Skeletal muscle cell (primary cell): ENCODE measurements at places on chromosomes 16 and 17.

DNA sequence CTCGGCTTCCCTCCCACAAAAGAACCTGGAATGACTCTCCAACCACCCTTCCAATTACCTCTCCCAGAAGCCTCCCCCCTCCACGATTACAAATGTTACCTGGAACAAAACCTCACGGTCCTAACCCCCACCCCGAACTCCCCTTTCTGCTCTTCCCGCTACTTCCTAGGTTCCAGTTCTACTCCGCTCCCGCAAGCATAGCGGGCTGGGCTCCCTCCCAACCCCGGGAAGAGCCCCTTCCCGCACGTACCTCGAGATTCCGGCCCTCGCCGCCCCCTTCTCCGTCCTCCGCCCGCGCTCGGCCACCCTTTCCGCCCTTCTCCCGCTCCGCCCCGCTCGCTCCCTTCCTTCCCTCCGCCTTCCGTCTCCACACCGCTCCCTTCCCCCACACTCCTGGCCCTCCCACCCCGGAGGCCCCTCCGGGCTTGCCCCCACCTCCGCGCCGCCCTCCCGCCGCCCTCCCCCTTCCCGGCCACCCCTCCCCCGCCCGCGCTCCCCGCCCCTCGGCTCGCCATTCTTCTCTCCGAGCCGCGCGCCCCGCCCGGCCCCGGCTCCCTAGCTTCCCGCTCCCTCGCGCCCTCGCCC lies 457 bp downstream of the CHTF8 start:
- DNase-seq, result peak; percentile 62

GRCh38 chr16:53458635-53459034 lies 24.4 kb downstream of the RBL2 start:
- DNase-seq, result no peak

GRCh38 chr17:56908001-56908542 lies 5.8 kb downstream of the TRIM25 start:
- DNase-seq, result no peak

DNA sequence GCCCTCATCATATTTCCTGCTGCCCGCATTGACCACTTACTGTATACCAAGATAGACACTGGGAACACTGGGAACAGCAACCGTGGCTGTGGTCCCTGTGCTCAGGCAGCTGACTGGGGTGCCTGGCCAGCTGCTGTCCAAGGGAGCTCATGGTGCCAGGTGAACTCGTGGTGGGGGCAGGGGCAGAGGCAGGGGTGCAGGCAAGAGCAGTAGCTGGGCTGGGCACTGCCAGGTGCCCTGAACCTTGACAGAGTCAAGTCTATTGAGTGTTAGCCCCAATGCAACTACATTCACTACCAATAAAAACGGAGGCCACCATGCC lies 202.5 kb downstream of the C16orf78 start:
- DNase-seq, result no peak

GRCh38 chr17:8153957-8154607 lies 1.9 kb upstream of the PER1 start:
- peak; percentile 100 for DNase-seq

DNA sequence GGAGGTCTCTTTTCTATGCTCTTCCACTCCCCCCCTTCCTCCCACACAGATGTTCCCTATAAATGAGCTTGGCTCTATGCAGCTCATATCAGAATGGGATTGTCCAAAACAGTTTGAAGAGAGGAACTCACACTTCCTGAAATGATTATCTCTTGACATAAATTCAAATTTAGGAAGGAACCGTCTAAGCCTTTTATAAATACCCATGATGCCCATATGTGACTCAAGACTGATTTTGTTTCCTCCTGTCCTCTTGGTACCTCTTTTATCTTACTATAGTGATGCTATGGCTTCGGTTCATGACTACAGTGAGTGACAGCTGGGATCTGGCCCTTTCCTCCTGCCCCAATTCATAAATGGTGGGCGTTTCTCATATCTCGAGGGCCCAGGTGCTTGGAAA lies 16.6 kb upstream of the TERF2 start:
- DNase-seq, result no peak

DNA sequence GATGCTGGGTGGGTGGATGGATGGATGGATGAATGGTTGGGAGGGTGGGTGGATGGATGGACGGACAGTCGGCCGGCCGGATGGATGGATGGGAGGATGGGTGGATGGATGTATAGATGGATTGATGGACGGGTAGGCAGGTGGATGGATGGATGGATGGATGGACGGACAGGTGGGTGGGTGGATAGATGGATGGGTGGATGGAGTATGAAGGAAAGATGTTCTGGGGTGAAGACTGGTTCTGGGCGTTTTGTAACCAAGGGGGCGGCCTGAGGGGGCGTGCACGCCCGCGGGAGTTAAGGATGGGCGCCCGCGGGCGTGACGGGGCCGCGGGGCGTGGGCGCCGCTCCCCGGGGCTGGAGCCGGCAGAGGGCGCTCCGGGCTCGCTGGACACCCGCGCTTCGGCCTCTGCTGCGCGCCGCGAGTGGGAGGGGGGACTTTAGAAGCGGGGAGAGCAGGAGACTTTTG lies at the start of gene NECAB2:
Gene NECAB2 (plus strand): TSS at position 407 of the 468 bp plus-strand sequence. CDS start 405 bp downstream, outside the sequence.
- DNase-seq, result no peak

- DNase-seq, result no peak
Measured at GRCh38 chr16:71675380-71675779, 49.1 kb downstream of the PHLPP2 start.

- no peak for DNase-seq
Measured at GRCh38 chr17:20315311-20315710, 152.0 kb downstream of the LGALS9B start.

DNA sequence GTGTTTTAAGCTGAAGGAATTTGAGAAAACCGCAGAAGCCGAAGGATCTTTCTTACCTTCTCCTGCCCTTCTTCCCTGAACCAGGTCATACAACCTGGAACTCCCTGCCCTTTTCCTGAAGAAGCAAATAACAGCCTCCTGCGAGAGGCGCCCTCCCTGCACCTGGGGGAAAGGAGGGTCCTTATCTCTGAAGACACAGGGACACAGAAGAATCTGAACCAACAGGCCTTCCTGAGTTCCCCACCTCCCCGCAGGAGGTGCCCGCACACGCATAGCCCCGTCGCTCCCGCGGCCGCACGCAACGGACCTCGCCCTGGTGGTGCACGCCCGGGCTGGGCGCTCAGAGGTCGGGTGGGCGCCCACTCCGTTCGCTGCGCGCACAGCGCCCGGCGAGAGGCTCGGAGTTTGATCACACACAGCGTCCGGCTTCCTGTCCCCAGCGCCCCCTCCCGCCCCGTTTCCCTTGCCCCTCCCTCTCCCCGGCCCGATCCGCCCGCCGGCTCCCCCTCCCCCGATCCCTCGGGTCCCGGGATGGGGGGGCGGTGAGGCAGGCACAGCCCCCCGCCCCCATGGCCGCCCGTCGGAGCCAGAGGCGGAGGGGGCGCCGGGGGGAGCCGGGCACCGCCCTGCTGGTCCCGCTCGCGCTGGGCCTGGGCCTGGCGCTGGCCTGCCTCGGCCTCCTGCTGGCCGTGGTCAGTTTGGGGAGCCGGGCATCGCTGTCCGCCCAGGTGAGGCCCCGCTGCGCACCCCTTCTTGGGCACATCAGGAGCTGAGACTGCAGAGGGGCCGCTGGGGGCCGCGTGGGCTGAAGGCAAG lies at the start of gene TNFSF12:
Gene TNFSF12 (plus strand): TSS at position 474 of the 816 bp plus-strand sequence. CDS start 96 bp downstream, at position 570.
- no peak for DNase-seq

- DNase-seq, result no peak
Measured at GRCh38 chr17:39653662-39654331, 11.4 kb upstream of the TCAP start.

DNA sequence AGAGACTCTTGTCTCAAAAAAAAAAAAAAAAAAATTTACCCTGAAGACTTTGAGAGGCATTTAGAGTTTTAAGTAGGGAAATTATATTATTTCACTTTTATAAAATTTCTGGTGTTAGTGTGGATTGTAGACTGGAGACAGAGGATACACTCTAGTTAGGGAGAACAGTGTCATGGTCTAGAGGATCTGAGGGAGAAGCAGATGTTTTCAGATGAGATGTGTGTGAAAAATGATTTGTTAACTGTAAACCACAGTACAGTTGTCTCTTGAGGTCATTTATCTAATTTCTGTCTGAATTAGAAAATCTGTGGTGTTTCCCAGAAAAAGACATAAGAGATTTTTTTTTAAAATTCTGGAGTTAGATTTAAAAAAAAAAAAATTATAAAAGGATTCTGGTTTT lies 54.8 kb downstream of the NUP88 start:
- DNase-seq, result no peak

DNA sequence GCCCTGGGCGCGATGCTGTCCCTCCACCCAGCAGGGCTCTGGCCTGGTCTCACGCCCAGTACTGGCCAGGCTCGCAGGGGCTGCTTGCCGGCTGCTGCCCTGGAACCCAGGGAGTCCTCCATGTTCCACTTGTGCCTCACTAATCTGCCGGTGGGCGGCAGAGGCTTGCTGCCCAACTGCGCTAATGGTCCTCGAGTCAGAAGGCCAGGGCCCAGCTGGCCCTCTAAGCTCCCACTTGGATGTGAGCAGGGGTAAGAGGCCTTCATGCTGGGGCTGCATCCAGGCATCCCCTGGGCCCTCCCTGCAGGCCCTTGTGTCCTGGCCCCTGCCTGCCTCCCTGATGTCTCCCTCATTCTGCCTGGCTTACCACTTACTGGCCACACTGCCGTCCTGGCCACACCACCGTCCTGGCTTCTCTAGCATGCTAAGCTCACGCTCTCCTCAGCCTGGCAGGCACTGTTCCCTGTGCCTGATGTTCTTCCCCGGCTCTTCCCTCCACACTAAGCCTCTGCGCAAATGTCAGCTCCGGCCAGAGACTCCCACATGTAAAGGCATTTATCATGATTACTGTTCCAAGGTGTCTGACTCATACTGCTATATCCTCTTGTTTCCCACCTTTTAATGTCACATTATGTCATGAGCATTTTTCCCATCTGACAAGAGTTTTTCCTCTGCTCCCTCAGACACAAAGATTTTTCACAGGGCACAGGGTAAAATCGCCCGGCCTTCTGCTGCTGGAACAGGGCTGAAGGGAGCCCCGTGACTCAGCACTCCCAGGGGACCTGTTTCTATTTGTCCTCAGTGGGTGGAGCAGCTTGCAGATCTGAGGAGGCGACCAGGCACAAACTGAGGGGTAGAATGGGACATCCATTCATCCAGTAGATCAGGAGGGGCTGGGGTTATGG lies 15.9 kb downstream of the B9D1 start:
- DNase-seq, result peak; percentile 75

DNA sequence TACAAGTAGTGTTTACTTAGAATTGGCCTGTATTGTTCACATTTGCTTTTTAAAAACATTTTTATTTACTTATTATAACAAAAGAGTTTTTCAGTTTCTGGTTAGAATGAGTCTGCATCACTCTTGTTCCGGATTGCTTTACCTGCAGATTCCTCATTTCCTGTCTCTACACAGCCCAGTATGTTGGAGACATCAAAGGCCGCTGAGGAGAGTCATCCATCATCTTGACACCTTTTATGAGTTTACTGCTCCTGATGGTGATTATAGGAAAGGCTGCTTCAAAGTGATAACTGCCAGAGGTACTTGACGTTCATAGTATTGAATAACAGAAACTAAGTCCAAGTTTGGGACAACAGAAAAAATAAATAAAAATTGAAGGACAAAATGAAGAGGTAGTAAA lies 490.5 kb upstream of the CA10 start:
- no peak for DNase-seq

- no peak for DNase-seq
Measured at GRCh38 chr16:57184887-57185445, 873 bp downstream of the PSME3IP1 start.

- DNase-seq, result no peak
Measured at GRCh38 chr17:51445946-51446345, 185.6 kb downstream of the UTP18 start.

- no peak for DNase-seq
Measured at GRCh38 chr16:27566417-27566816, 16.5 kb downstream of the KATNIP start.

DNA sequence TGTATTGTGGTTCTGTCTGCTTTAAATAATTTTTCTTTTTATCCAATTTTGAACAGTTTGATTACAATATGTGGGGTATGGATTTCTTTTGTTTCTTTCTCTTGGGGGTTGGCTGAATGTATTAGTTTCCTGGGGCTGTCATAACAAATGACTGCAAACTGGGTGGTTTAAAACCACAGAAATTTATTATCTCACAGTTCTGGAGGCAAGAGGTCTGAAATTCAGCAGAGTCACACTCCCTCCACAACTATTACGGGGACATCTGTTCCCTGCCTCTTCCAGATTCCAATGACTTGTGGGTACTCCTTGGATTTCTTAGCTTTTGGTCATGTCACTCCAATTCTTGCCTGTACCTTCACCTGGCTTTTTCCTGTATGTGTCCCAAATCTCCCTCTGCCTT lies 23.7 kb downstream of the COX11 start:
- DNase-seq, result no peak

- DNase-seq, result peak; percentile 82
Measured at GRCh38 chr16:2535625-2536013, 2.2 kb upstream of the PDPK1 start.

DNA sequence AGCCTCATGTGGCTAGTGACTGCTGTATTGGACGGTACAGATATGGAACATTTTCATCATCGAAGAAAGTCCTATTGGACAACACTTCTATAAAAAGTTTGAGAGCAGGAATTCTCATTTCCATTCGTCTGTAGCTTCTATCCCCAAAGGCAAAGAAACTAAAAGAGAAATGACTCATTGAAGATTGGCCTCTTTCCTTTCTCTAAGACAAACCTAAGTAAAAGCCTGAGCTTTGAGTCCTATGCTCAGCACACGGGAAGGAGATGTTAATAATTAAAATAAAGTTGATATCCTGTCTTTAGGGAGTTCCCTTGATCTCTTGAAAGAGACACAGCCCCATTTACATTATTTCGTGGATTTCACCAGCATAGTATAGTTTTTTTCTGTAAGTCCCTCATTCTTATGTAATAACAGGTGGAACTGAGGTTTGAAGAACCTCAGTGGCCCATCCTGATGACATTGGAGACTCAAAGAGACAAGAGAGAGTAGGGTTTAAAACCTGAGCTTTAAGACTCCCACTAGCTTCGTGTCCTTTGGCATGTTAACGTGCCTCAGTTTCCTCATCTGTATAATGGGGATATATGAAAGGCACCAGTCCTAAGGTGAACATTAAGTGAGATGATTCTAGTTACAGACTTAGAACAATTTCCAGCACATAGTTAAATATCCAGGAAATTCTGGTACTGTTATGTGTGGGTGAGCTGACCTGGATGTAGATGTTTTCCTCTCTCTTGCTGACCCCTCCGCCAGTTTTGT lies 174.0 kb downstream of the IRX3 start:
- DNase-seq, result no peak

- DNase-seq, result no peak
Measured at GRCh38 chr16:87469169-87469568, 23.7 kb downstream of the ZCCHC14 start.

GRCh38 chr17:77193653-77194052 lies 52.9 kb downstream of the SEC14L1 start:
- DNase-seq, result no peak

DNA sequence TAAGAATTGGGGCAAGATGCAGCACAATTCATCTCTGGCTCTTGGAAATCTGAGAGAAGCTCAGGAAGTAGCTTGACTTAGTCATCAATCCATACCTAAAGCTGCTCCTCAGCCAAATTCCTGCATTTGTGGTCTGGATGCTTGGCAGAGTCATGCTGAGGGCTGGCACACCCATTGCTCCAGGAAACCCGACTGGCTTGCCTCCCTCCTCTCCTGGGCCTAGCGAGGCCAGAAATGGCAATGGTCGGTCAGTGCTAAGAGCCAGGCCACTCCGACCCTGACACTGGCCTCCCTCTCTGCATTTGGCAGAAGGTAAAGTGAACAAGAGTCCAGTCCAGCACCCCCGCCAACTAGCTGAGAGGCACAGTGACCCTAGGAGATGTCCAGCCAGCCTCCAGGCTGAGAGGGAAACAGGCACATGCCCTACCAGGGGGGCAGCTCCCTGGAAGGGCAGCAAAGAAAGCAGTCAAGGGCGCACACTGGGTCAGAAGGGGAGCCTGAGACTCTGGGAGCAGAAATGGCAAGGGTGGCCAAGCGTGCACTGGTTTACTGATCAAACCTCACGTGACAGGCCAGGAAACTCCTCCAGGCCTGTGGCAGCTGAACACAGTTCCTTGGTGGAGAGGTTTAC lies 10.0 kb downstream of the POLDIP2 start:
- DNase-seq, result peak; percentile 65
